ENCODE measurements at places on chromosomes 7 and 10.

- DNase-seq: no peak
Observed at GRCh38 chr7:43291789-43292188, 179.3 kb downstream of the HECW1 start.

DNA sequence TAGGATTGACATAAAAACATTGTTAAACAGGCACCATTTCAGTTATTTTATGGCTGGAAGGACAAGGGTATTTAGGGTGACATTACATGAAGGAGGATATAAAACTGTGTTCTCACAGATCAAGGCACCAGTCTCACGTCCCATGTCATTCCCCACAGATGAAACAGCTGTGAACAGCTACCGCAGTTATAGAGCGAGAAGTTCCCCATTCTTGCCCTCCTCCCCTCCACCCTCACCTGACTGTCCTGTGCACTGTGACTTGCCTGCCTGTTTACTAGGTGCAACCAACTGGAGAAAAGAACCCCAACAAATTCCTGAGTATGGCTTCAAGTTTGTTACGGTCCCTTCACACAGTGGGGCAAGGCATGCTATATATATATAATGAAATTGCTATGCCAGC lies 141.6 kb downstream of the SND1 start:
- DNase-seq: no peak

DNA sequence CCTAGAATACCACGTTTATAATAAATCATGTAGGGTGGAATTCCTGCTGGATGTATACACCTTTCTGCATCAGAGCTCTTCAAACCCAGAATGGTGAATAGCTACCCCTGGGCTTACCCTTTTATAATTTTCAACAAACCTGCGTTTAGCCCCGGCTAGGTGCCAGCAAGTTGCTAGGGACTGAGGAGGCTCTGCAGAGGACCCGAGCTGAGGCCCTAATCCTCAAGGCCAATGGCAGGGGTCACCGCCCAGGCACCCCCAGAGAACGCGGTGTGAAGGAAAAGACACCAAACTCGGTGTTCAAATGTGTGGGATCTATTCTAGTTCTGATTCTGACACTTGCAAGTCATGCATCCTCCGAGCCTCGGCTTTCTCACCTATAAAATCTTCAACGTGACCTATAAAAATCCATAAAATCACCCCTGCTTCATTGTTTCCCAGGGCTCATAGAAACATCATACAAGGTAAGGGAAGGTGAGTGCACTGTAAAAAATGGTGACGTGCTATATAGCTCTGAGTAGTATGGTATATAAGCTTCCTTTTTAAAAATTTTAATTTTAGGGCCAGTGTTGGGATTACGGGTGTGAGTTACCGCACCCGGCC lies 2.5 kb upstream of the ANXA11 start:
- DNase-seq: no peak

- no peak for DNase-seq
Observed at GRCh38 chr7:128840326-128841170, 10.3 kb downstream of the FLNC start.

- no peak for DNase-seq
Observed at GRCh38 chr7:154581251-154581890, 421.6 kb downstream of the PAXIP1 start.

DNA sequence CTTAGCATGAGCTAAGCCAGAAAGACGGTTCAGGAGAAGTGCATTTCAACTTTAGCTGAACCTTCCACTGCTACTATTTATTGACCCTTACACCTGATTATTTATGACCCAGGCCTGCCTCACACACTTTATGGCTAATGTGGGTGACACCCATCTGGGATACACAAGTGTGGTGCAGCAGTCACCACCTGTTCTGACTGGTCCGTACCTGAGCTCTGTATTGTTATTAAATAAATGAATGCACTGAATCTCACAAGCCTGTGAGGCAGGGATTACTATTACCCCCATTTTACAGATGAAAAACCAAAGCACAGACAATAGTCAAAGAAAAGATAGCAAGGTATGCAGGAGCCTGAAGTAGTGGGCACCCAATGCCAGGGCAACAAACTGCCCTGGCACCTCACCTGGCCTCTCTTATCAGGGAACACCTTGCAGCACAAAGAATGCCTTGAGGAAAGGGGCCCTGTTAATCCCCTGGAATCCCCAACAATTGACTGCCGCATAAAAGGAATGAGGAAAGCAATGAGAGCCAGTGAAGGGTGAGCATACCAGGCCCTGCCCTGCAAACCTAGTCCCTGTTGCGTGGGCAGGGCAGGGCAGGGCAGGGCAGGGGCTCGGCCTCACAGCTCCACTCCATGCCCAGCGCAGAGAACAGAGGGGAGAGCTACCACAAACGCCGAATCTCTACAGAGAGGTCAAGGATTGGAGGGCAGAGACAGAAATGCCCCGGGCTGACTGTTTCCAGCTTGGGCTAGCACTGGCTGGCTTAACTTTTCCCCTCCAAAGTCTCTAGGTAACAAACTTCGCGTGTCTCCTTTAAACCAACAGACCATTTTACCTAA lies 1.3 kb downstream of the ANXA11 start:
- DNase-seq: no peak

GRCh38 chr7:1999278-1999984 lies 233.3 kb downstream of the MAD1L1 start:
- no peak for DNase-seq

DNA sequence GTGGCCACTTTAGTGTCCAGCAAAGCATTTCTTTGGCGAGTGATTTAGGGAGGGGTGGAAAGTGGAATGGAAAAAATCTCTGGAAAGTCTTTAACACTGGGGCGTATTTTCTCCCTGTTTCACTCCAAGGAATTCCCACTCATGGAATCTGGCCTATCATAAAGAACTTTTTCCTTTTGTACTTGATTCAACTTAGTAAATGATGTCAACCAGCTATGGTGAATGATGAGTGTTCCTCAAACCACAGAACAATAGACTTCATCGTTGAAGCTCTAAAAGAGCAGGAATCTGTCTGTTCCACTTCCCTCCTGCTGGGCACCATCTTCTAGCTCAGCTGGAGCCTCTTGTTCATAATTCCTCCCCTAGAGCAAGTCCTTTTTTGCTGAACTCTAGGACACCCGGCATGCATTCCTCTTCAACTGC lies 66.5 kb downstream of the EPDR1 start:
- DNase-seq: no peak

DNA sequence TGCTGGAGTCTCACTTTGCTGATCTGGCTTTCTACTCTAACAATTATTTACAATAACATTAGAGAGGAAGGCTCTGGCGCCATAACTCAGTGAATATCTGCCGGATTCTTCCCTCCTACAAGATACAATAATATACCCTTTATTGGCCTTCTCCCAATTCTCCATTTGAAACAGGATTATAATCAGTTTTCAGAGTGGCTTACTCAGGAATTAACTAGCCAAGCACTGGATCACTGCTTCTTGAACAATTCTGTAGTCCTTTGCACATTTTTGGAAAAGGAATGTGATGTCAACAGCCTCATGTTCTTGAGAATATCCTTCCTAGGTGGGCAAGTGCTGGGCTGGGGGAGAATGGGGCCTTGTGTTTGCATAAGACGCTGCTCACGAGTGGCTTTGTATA lies 125.9 kb downstream of the HIPK2 start:
- no peak for DNase-seq

All from activated CD8-positive, alpha-beta memory T cell treated with anti-CD3 and anti-CD28 coated beads for 1 hour (primary cell).